Kidney epithelial cell (primary cell): ENCODE measurements at places on chromosomes 12 and 14.

- peak; percentile 68 for DNase-seq
Measured at GRCh38 chr12:88553941-88554658, 26.2 kb downstream of the KITLG start.

- DNase-seq: no peak
Measured at GRCh38 chr14:99266181-99267178, 5.5 kb downstream of the BCL11B start.

- no peak for DNase-seq
Measured at GRCh38 chr12:101653030-101653429, 44.4 kb upstream of the CHPT1 start.

DNA sequence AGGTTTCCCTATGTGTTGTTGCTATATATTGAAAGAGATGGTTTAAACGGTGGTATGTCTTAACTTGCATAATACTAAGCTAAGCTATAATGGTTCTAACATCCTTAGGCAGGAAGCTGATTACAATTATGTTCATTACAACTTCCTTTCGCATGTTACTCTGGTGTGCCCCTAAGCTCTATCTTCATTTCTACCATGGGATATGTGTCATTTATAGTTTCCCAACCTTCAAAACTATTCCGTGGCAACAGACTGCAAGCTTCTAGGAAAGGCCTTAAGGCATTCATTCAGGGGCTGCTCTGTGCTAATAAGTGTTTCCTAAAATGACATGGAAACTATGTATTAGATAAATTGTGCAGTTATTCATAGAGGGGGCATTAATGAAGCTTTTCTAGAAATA, 294.6 kb downstream of the GXYLT1 start:
- no peak for DNase-seq

GRCh38 chr12:94280063-94280462, 131.7 kb downstream of the PLXNC1 start:
- DNase-seq: no peak

GRCh38 chr12:25256005-25256404, 5.3 kb upstream of the KRAS start:
- no peak for DNase-seq

DNA sequence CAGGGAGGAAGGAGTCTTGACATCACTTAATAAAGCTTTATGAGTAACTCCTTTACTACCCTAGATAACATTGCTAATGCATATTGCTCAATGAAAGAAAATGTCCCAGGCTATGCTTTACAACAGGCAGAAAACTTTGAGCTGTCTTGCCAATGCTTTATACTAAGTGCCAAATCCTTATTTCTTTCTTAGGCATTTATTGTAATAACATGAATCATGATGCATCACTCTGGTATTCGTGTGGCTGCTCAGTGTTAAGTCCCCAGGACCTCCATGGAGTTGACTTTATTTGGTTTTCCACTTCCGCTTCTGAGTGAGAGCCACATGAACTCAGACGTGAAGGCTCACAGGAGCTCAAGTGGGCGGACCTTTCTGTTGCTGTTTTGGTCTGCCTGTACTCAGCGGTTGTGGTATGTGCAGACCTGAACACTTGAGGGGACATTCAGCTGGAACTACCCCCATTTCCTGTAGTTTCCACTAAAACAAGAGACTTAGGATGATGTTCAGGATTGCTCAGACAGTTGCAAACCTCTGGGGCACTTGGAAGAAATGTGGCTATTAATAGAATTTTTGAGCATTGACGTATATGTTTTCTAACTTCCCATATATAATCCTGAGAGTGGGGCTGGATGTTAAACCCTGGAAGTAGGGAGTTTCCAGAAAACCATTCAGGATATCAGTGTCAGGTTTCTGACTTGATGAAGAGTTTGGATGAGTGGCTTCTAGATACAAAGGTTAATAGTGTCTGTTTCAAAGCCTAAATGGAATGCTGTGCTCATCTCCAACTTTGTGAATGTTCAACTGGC, 258.6 kb downstream of the MSRB3 start:
- peak; percentile 100 for DNase-seq

GRCh38 chr14:105167303-105168092, 1.1 kb downstream of the JAG2 start:
- no peak for DNase-seq

DNA sequence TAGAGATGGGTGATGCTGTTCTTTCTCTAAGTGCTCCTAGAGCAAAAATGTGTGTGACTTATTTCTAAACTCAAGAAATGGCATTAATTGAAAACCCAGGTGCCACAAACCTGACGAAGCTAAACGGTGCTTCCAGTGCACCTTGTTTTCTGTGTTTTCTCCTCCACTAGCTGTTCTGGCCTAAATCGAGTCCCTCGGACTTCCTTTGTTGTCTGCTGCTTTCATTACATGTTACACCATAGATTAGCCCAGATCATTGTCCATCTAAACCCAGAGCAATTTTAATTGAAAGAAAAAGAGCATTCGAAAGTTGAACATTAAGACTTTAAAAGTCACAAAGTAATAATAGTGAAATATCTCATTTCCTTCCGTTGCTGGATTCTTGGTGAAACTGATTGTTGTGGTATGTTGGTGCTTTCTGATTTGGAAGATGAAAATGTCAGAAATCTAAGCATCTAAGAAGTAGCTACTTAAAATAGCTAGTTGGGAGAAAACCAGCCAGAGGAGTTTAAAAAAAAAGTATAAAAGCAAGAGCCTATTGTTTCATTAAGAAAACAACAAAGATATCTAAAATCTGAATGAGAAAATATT, 219.6 kb upstream of the G2E3 start:
- no peak for DNase-seq

DNA sequence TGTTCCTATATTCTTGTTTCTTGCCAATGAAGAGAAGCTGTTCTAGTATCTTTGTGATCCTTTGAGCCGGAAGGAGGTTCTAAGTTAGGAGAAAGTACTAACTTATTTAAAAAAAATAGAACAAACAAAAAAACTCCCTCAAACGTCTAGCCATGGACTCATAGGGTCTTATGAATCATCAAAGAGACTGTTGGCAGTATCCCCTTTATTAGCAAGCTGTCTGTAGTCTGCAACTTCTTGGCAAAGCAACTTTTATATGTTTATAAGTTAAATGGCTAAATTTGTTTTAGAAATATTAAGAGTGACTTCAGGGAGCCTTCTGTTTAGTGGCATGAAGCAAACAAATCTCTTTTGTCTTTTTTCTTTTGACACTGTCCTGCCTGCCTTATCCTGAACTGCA, 291.9 kb downstream of the FUT8 start:
- DNase-seq: no peak

GRCh38 chr14:33563191-33563900, 387.5 kb downstream of the EGLN3 start:
- no peak for DNase-seq

GRCh38 chr14:100850841-100851585, 25.1 kb downstream of the MEG3 start:
- DNase-seq: no peak

GRCh38 chr14:55641954-55642353, 61.9 kb downstream of the KTN1 start:
- no peak for DNase-seq

DNA sequence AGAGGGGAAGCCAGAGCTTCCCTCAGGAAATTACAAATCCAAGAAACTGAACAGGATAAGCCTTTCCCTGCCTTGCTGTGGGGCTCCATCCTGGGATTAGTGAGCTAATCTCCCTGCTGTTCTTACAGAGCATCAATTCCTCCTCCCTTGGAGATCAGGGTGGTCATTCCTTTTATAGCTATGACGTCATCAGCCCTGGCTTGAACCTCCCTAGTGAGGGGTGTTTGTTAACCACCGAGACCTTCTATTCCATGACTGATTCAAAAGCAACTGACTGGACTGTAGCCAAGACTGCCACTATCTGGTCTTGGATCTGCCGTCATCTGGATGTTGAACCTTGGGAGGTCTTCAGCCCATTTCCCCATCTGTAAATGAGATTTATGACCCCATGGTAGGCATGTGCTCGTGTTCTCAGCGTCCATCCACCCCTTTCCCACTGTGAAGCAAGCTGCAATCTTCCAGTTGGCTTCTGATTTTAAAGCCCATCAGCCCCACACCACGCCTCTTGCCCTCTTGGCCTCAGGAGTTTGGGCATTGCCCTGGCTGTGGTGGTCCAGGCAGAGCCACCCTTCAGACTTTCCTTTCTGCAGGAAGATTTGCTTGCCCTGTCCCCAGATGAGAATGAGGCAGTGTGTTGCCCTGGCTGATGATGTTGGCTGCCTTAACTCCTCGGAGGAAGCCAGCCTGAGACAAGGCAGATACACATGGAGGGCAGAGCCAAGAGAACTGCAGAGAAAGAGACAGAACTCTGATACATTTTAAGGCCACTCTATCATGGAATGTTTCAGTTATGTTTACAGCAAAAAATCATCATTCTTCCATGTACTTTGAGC, 59.6 kb upstream of the ACTN1 start:
- DNase-seq: peak; percentile 53

GRCh38 chr12:113245695-113246477, 24.6 kb downstream of the TPCN1 start:
- DNase-seq: peak; percentile 88

DNA sequence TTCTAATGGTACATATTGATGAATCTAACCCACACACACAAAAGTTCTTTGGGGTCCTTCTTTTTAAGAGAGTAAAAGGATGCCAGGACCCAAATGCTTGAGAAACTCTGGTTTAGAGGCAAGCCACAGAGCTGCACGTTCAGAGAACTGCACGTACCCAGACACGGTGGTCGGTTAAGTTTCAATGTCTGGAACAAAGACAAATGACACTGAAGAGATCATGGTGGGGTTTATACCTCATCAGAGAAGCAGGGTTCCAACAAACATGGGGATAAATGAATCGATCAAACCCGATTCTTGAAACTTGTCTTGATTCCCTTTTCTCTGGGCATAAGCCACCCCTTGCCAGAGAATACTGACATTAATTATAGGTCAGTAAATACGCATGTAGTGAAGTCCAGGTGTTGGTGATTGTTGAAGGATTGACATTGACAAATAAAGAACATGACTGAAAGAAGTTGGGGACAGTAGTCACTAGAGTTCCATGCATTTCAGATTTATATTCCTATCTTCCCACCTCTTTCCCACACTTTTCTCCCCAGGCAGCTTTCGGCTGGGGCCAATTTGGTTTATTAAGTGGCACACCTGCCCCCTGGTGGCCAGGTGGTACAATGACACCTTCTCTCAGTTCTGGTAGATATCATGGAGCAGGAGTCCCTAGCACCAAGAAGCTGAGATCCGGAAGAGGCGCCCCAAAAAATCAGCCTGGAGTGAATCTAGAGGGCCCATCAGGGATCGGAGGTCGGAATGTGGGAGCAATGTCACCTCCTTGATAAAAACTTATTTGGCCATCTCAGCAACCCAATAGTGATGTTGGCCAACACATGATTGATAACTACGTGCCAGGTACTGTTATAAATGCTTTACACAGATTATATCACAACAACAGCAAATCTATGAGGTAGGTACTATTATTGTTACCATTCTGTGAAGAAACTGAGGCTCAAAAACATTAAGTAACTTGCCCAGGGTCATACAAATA, 17.8 kb upstream of the HDAC7 start:
- DNase-seq: no peak

GRCh38 chr12:67275380-67275913, 6.3 kb downstream of the CAND1 start:
- no peak for DNase-seq

GRCh38 chr12:131352296-131352900, 358.5 kb upstream of the SFSWAP start:
- no peak for DNase-seq

GRCh38 chr14:21215879-21216251, 53.4 kb downstream of the HNRNPC start:
- DNase-seq: no peak

DNA sequence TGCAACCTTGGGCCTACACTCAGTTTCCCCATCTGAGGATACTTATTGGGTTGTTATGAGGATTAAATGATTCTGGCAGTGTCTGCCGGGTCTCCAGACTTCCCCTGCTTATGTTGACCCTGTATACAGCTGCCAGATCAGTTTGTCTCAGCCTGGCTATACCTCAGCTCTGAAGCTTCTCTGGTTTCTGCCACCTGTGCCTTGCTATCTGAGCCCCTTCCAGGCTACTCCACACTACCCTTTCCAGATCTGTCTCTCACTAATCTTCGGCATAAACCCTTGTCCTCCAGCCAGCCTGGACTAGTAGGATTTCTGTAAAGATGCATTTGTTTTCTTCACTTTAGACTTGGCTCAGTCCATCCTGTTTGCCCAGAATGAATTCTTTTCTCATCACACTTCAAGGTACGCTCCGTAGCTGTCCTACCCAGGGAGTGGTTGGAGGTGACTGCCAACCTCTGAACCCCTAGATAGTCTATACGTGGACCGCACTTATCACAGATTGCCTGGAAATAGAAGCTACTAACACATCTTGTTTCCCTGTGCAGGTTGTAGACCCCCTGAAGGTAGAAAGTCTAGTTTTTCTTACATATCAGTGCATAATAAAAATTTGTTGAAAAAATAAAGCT, 422.4 kb downstream of the RAD51B start:
- DNase-seq: no peak

GRCh38 chr14:54854181-54854580, 48.4 kb downstream of the GCH1 start:
- DNase-seq: no peak

DNA sequence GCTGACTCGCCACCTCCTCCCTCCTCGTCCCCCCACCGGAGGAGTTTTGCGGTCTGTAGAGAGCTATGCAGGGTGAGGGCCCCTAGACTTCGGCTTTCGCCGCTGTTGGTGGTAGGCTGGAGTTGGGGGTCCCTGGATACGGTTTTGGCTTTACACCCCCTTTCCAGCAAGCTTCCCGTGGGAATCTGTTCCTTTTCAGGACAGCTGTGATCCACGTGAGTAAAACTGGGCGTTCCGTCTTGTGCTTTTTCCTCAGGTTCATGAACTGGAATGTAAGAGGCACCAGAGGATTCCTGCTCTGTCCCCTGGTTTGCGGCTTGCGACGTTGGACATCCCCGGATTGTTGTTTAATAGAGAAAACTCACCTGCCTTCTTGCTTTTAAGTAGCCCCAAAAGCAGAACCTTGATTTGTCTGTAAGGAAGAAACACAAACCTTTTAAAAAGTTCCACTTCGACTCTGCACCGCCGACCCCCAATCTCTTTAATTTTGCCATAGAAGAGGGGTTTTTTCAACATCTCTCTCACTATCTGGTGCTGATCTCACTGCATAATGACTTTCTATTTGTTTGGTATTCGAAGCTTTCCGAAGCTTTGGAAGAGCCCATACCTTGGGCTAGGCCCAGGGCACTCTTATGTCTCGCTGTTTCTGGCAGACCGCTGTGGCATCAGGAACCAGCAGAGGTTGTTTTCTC, 490 bp downstream of the PRORP start:
- peak; percentile 23 for DNase-seq

DNA sequence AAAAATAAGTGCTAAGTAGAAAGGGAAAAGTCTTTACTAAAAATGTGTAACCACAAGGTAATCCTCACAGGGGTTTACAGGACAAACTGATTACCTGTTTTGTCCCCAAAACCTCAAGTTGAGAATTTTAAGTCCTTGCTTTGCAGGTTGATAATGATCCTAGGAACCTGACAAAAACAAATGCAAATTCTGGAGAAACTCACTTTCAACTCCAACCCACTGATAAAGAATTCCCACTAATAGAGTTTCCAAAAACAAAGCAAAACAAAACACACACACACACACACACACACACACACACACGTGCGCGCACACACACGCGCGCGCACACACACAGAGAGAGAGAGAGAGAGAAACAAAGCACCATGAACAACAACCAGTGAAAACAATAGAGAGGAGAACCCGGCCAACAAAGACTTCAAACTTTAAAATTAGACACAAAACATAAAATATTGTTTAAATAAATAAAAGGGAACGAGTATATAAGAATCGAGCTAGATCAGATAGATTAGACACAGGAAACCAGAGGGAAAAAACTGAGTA, 187.0 kb upstream of the FOXN3 start:
- no peak for DNase-seq
